Lung (tissue), 17 donors: ENCODE measurements at places on chromosomes 5 and 9. TPM values are rescaled to one million over a fixed set of nuclear protein-coding genes. Genes with fewer than 3 reads are reported as not detected.

DNA sequence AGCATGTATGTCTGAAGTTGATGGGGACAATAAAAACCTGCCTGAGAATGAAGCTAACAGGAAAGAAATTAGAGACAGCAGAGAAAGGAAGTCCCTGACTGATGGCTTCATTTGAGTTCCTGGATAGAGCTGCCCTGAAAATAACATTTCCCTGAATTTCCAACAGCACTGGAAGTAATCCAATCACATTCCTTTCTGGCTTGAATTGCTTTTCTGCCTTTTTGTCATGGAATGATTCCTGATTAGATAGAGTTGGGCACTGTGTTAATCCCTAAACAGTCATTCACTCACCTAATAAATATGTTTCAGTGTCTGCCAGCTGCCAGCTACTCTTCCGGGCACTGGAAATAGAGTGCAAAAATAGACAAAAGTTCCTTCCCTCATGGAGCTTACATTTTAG, 30.0 kb upstream of the SH3RF2 start:
- DNase-seq, result no peak

GRCh38 chr9:91212596-91213243, 149.0 kb downstream of the AUH start:
- DNase-seq, result no peak

GRCh38 chr5:96283589-96283988, 149.5 kb downstream of the PCSK1 start:
- no peak for DNase-seq

The BTNL9 gene
- polyA plus RNA-seq, result 70.1 TPM

The FAM78A gene
- polyA plus RNA-seq, result 7.2 TPM

DNA sequence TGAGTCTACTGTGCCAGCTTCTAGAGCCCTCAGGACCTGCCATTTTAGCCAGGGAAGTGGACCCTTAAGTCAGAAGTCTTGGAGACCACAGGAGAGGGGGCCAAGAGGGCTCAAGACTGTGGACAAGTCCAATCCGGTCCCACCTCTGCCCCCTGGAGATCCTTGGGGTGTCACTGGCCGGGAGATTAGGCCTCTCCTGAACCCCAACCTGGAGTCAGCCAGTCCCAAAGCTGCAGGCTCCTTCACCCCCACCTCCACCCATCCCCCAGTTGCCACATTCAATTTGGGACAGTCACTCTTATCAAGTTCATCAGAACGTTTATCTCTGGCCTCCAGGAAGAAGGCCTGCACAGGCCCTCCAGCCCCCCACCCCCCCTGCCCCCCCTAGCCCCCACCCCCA, 290 bp downstream of the SLC23A1 start:
- DNase-seq, result no peak

The LECT2 gene
- polyA plus RNA-seq, result not detected
